Fibroblast of mammary gland (primary cell): ENCODE measurements at places on chromosomes 7 and 10.

GRCh38 chr7:90677486-90678404, 81.6 kb downstream of the CDK14 start:
- peak; percentile 42 for DNase-seq

GRCh38 chr10:62648921-62649320, 155.6 kb upstream of the ADO start:
- DNase-seq: no peak

- DNase-seq: no peak
Observed at GRCh38 chr10:129833994-129834739, 129.9 kb downstream of the EBF3 start.

GRCh38 chr10:2120746-2121145, 383.4 kb upstream of the ADARB2 start:
- no peak for DNase-seq

DNA sequence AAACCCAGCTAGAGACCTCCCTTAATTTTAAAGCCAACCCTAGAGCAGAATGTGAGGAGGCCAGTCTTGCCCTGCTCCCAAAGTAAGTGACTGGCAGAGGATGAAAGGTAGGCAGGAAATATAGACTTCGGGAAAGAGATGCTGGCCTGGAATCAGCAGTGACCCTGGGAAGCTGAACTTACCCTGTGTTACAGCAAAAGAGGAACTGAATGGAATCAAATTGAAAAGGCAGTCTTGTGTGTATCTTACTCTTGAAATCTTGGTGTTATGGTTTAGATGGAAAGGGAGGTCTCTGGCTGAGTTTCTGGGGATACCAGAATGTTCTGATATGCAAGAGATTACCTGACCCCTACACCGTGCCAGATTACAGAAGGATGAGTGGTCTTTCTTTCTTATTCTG, 7.9 kb upstream of the CFAP43 start:
- DNase-seq: no peak

GRCh38 chr7:30285536-30286284, 1.3 kb downstream of the ZNRF2 start:
- DNase-seq: peak; percentile 69

GRCh38 chr10:93072713-93073538, 767 bp upstream of the CYP26A1 start:
- no peak for DNase-seq

DNA sequence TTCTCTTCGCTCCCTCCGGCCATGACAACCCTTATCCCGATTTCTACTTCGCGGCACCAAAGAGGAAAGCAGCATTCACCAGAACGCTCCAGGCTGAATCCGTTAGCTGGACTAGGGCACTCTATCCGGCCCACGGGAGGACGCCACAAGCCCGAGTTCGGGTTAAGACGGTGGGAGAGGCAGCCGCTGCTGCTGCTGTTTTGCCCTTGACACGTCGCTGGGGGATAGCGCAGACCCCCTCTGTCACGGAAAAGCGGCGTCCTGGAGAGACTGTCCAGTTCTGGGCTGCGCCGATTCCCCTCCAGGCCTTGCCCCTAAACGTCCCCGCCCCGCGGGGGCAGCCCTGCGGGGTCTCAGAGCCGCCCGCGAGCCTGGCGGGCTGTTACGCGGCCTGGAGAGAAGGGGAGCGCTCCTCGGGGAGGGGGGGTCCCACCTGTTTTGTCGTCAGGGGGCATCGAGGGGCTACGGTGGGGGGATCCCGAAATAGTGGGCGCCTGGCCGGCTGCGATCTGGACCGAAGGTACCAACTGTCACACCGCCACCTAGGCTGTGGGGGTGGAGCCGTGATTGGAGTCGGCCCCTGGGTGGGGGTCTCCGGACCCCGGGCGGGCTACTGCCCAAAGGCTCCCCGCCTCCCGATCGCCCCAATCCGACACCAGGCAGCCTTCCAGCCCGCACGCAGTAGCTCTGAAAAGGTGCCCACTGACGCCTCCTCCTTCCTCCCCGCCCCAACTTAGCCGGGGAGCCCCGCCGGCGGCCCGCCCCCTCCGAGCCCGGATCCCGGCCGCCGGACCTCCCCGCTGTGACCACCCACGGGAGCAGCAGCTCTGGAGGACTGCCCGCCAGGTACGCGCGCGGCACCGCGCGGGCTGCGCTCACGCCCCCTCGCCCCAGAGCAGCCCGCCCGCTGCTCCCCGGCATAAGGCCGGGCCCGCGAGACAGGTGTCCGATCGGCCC, 772 bp downstream of the SGMS1 start:
- DNase-seq: peak; percentile 47

DNA sequence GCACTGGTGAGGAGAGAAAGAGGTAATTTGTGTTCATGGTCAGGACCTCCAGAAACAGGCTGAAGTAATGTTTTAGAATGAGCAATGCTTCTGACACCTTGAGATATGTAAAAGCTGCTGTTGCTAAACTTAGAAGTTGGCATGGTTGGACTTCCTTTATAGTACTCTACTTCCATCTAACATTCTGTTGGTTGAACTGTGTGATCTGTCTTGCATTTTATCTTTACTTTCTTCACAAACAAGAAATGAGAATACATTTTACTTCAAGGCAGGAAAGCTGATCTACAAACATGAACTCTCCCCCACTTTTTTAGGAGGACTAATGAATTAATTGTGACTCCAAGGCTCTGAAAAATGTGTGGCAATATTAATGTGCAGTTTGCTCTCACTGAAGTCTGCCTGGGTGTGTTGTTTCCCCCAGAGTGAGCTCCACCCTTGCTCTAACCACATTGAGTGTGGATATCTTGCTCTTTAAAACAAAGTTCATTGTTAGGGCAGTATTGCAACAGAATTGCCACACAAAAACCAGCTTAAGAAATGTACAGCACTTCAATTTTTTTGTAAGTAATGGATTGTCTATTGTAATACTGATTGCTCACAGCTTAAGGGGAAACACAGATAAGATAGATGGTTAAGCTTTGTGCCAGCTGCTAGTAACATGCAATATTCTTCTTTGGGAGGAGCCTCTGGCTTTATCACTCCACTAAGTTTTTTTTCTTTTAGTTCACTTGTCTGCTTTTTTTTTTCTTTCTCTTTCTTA, 69.0 kb downstream of the ADD3 start:
- DNase-seq: peak; percentile 95

- no peak for DNase-seq
Observed at GRCh38 chr7:70923181-70923845, 208.6 kb upstream of the GALNT17 start.

GRCh38 chr7:147509541-147510200, 1080.9 kb upstream of the C7orf33 start:
- DNase-seq: peak; percentile 48

- DNase-seq: no peak
Observed at GRCh38 chr7:72481934-72482333, 69.8 kb upstream of the CALN1 start.

DNA sequence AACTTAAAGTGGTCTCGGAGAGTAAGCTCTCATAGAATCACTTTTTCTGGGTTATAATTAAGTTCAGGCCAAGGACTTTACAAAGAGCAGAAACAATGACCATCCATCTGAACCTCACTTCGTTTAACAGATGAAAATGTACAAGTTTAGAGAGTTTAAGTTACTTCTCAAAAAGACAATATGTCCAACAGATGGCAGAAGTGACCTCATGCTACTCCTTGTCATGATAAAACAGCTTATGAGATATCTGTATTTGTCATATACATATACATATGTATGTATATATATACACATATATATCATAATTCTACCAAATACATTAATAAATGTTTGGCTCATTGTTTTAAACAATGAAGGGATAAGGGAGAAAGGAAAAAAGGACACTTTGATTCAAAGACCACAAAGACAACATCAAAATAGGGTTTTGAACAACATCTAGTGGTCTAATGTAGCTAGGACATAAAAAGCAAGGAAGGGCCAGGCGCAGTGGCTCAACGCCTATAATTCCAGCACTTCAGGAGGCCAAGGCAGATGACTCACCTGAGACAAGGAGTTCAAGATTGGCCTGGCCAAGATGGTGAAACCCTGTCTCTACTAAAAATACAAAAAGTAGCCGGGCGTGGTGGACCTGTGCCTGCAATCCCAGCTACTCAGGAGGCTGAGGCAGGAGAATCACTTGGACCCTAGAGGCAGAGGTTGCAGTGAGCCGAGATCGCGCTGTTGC, 17.8 kb downstream of the NAPEPLD start:
- no peak for DNase-seq

GRCh38 chr10:85008488-85009184, 680.2 kb downstream of the CCSER2 start:
- no peak for DNase-seq
